Erythroblast (primary cell): ENCODE measurements at places on chromosomes 1 and 21.
A peak's percentile ranks its signal among the peaks of the same experiment; 100 is the strongest.

DNA sequence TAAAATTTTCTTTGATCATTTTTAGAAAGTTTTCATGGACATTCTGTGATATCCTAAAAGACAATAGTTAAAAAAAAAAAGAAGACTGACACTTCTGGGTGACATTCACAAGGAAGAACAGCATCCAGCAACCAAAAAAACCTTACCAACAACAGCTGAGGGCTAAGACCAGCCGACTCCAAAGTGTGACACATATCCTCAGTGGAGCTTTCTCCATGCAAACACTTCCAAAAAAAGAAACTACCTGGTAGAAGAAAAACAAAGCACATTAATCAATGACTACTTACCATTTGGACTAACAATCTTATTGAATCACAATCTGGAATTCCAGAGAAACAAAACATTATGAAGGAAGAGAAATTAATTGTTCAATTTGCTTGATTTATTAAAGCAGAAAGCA is 88.2 kb downstream of the IARS2 start:
- DNase-seq: no peak

- DNase-seq: peak; percentile 52
Measured at GRCh38 chr1:229430761-229431283, 3.1 kb downstream of the ACTA1 start.

DNA sequence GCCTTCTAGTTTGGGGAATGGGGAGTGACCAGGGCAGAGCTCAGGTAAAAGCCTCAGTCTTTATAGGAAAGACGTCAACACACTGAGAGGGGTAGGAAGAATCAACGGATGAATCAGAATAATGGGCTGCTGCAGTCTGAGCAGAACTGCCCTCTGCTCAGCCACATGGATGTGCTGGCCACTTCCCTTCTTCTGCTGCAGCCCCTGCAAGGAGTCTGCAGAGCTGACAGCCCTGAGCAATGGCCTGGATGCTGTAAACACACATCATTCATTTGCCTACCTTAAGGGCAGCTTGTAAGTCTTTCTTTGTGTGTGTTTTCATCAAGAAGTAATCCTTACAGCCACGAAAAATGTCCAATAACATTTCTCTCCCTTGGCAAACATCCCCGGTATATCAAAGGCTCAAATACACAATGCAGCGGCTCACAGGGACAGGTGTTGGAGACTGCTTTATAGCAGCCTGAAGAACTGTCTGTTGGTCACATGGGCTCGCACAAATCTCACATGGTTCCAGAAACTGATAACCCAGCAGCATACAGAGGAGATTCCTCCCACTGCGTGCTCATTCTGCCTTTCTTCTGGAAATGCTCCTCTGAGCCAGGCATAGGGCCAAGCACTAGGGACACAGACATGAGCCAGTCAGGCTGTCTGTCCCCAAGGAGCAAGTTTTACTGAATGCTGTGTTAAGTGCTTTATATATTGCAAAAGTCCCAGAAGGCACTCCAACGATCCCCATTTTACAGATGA is 110.1 kb downstream of the HMGB4 start:
- DNase-seq: no peak

- no peak for DNase-seq
Measured at GRCh38 chr1:41582851-41583657, 98.6 kb upstream of the EDN2 start.

- DNase-seq: no peak
Measured at GRCh38 chr21:17422931-17423330, 89.9 kb upstream of the CXADR start.

GRCh38 chr1:225597926-225598575 is 54.9 kb downstream of the ENAH start:
- DNase-seq: no peak

DNA sequence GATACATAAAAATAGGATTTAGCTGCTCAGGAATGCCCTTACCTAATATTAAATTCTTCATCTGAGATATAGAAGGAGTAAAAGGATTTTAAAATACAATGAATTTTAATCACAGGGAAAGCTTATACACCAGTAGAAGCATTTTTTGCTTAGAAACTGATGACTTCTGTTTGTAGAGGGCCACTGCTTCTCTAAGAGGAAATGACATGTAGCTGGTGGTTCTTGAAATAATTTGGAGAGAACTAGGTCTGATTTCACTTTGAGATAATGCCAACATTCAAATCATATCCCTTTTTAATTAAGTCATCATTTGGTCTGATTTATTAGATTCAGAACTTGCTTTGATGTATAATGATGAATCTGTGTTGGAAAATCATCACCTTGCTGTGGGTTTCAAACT is 166.6 kb upstream of the SGIP1 start:
- DNase-seq: no peak

- no peak for DNase-seq
Measured at GRCh38 chr21:37195059-37195458, 72.1 kb downstream of the VPS26C start.

- DNase-seq: no peak
Measured at GRCh38 chr1:29601021-29601420, 364.7 kb downstream of the PTPRU start.

DNA sequence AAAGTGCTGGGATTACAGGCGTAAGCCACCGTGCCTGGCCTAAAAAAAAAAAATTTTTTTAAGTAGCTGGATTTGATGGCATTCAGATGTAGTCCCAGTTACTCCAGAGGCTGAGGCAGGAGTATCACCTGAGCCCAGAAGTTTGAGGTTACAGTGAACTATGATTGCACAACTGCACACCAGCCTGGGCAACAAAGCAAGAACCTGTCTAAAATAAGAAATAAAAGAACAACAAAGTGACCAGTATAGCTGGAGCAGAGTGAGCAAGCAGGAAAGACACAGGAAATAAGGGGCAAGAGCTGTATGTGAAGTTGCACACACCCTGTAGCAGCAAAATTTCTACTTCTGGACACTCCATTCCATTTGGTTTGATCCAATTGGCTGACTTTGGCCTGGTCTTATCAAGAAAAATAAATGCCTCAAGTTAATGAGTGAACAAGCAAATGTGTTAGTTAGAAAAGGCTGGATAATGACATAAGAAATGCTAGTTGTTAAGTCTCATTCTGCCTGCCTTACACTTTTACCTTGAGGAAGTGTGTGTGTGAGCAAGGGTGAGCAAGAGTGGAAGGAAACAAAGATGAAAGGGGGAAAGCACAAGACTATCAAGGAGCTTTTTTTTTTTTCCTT is 7.9 kb downstream of the ATP5IF1 start:
- no peak for DNase-seq

DNA sequence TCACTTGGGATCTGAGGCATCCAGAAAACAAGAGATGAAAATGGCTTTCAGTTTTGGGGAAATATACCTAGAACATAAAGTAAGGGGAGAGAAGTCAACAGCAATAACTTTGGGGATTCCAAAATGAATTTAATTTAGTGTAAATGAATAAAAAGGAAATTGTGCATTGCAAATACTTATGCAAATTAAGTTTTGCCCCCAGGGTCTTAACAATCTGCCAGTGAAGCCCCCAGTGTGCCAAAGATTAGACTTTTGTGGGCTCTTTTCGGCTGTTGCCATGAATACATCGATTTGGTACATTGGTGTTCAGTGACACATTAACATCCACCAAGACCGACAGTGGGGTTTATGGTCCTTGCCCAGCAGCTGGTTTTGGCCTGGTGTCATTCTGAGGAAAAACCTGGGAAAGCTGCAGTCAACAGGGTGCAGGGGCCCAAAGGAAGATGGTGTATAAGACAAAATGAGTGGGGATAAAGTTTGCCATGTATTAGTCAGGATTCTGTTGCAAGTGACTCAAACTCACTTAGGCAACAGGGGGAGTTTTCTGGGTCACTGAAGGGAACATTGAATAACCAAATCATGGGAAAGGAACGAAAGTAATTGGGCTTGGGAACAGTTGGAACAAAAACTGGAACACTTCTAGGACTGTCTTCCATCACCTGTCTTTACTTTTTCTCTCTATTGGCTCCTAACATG is 30.2 kb upstream of the IGSF3 start:
- no peak for DNase-seq

DNA sequence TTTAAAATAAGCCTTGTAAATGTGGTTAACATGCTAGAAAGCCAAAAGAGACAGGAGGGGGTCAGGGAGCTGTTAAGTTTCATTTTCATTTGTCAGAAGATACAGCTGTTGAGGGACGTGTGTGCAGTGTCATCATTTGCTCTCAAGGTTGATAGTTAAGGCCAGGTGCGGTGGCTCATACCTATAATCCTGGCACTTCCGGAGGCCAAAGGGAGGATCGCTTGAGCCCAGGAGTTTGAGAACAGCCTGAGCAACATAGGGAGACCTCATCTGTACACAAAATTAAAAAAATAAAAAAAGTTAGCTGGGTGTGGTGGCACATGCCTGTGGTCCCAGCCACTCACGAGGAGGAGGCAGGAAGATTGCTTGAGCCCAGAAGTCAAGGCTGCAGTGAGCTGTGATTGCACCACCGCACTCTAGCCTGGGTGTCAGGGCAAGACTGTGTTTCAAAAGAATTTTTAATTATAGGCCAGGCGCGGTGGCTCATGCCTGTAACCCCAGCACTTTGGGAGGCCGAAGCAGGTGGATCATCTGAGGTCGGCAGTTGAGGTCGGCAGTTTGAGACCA is 22.7 kb downstream of the ZBTB8OS start:
- DNase-seq: no peak

GRCh38 chr1:111147948-111148347 is 7.9 kb downstream of the CEPT1 start:
- no peak for DNase-seq

DNA sequence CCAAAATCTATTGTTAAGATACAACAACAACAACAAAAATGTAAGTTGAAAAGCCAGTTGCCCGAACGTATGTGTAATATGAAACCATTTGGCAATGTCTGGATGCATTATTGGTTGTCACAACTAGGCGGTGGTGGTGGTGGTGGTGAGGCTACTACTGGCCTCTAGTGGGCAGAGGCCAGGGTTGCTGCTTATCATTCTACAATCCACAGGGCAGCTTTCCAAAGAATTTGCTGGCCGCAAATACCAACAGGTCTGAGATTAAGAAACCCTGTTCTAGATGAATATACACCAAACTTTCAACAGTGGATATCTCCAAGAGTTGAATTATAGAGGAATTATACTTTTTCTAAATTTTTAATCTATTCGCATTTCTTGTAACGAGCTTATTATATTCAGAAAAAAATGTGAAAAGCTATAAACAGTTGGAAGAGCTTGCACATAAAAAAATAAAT is 26.8 kb upstream of the ZNF697 start:
- DNase-seq: no peak

GRCh38 chr21:41957991-41958766 is 4.4 kb upstream of the C2CD2 start:
- peak; percentile 43 for DNase-seq

DNA sequence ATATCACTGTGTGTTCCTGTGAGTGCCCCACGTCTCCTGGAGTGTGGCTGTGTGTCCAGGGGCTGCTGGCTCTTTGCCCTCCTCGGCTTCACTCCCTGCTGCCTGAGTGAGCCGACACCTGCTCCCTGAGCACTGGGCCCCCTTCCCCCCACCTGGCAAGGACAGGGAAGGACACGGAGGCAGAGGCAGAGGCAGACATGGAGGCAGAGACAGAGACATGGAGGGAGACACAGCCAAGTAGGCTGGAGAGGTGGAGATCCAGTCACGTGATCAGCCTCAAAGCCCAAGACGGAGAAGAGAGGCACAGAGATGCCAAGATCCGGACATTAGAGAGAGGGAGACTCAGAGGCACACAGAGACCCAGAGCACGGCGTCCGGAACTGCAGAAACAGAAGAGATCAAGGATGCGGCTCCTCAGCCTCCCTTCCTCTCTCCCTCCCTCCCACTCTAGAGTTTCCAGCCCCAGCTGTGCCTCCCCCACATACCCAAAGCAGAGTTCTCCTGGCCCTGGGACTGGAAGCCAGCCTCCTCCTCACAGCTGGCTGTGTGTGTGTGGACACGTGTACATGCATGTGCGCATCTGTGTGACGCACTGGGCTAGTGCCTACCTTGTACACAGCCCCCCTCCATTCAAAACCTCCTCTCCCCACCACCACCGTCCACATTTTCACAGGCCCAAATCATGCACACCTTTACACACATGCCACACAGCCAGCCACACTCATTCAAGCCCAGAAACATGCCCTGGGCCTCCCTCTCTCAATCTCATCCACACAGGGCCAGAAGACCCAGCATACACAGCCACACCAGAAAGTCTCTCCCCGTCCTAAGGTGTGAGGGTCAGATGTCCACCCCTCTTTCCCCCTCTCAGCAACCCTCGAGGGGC is 39.1 kb upstream of the WASF2 start:
- DNase-seq: no peak

GRCh38 chr1:226548256-226549093 is at the start of gene STUM:
STUM (plus strand) TSS chr1:226548764; CDS start chr1:226548905, 141 bp downstream.
- no peak for DNase-seq

DNA sequence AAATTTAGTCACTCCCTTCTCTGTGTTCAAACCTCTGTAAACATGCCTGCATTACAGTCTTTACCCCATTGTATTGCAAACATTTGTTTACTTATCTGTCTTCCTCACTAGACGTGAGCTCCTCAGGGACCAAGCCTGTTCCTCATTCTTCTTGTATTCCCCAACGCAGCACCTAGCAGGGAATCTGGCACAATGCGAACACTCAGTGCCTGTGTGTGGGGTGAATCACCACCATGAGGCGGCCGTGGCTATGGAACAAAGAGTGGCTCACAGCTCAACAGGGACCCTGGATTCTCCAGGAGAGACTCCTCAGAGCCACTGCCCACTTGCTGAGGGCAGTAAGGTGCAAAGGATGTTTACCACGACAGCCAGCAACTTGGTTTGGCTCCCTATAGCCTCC is 95.9 kb downstream of the DDX20 start:
- DNase-seq: no peak

GRCh38 chr1:211900441-211900840 is 69.9 kb upstream of the LPGAT1 start:
- no peak for DNase-seq

- no peak for DNase-seq
Measured at GRCh38 chr1:110600716-110601115, 5.4 kb downstream of the KCNA2 start.

DNA sequence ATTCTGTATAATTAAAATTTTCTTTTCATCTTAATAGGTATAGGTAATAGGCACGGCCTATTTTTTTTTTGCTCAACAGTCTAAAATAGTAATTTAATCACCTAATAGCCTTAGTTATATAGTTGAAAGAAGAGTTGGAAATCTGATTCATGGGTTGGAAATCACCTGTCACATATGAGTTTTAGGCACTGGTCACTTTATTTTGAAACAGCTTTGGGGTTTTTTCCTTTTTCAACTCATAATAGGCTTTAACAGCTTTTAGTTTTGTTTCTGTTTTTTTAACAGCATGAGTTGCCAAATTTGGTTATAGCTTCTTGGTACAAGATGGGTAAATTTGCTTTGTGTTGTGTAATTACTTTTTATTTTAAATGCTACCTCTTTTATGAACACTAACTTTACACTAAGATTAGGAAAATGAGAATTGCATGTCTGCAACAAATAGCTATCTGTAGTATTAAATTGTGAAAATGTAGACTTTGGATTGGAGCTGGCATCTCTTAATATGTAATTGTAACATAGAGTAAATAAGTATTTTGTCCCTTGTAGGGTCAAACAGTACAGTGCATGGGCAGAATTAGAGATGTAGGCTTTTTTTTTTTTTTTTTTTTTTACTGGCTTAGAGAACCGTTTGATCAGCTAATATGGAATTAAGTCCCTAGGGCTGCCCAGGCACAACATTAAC is 109.8 kb downstream of the OSBPL9 start:
- DNase-seq: no peak

- DNase-seq: no peak
Measured at GRCh38 chr21:45108034-45108790, 33.8 kb downstream of the ADARB1 start.

- no peak for DNase-seq
Measured at GRCh38 chr1:6880951-6881690, 95.9 kb downstream of the CAMTA1 start.
